A549 treated with GW870086 at 1 μM for 4 hours (cell line): ENCODE measurements at places on chromosomes 16 and 17. TPM values are rescaled to one million over a fixed set of nuclear protein-coding genes. Genes with fewer than 3 reads are reported as not detected.

The EVI2B gene
- total RNA-seq: 0.10 TPM in 1 of 5 replicates, not detected in the others

The TNFRSF13B gene
- not detected in 5 replicates for total RNA-seq

The CCDC78 gene
- 4.2 to 7.7 TPM (median 5.6 TPM) in 5 replicates for total RNA-seq

The HASPIN gene
- total RNA-seq: 12.9 to 15.5 TPM (median 13.7 TPM) in 5 replicates

The OGFOD3 gene
- 18.1 to 26.4 TPM (median 24.5 TPM) in 5 replicates for total RNA-seq

The STH gene
- total RNA-seq: not detected in 5 replicates

The ZNF205 gene
- 10.8 to 15.4 TPM (median 14.6 TPM) in 5 replicates for total RNA-seq

The TTYH2 gene
- 1.9 to 2.3 TPM (median 2.1 TPM) in 5 replicates for total RNA-seq

The PLXDC1 gene
- 0.05 to 0.43 TPM (median 0.10 TPM) in 5 replicates for total RNA-seq

The MYH8 gene
- not detected in 5 replicates for total RNA-seq

The CCL23 gene
- total RNA-seq: not detected in 5 replicates

The GAS2L2 gene
- total RNA-seq: 0.07 to 0.12 TPM (median 0.09 TPM) in 3 of 5 replicates, not detected in the others

The FZD2 gene
- 26.0 to 31.3 TPM (median 27.9 TPM) in 5 replicates for total RNA-seq

The IL34 gene
- 0.44 to 0.85 TPM (median 0.45 TPM) in 5 replicates for total RNA-seq

The SLC47A2 gene
- 0.03 to 0.10 TPM (median 0.08 TPM) in 4 of 5 replicates, not detected in the other for total RNA-seq

The KRT31 gene
- total RNA-seq: 0.08 TPM in 1 of 5 replicates, not detected in the others

The GRIN2A gene
- total RNA-seq: 0.02 TPM in 3 of 5 replicates, not detected in the others

The IRX5 gene
- total RNA-seq: 1.4 to 2.2 TPM (median 1.9 TPM) in 5 replicates

The CLDN9 gene
- total RNA-seq: 0.23 to 0.48 TPM (median 0.29 TPM) in 5 replicates

The CMTM4 gene
- 21.4 to 37.1 TPM (median 32.7 TPM) in 5 replicates for total RNA-seq

The CHST4 gene
- total RNA-seq: 0.08 TPM in 1 of 5 replicates, not detected in the others

The CSNK2A2 gene
- 49.0 to 61.7 TPM (median 53.8 TPM) in 5 replicates for total RNA-seq

The KRT39 gene
- total RNA-seq: not detected in 5 replicates

The HP gene
- total RNA-seq: 0.11 TPM in 1 of 5 replicates, not detected in the others

The AOC3 gene
- total RNA-seq: 1.1 to 2.2 TPM (median 1.4 TPM) in 5 replicates

The TMC7 gene
- 6.6 to 9.5 TPM (median 8.3 TPM) in 5 replicates for total RNA-seq

The SLC5A10 gene
- 0.14 to 0.36 TPM (median 0.26 TPM) in 5 replicates for total RNA-seq

The HSD17B2 gene
- 0.11 to 0.25 TPM (median 0.12 TPM) in 3 of 5 replicates, not detected in the others for total RNA-seq

The MT4 gene
- not detected in 5 replicates for total RNA-seq

The NOL11 gene
- 71.8 to 84.9 TPM (median 80.5 TPM) in 5 replicates for total RNA-seq

The TBC1D3B gene
- 2.4 to 3.3 TPM (median 3.0 TPM) in 5 replicates for total RNA-seq

The IRF8 gene
- 0.35 to 0.69 TPM (median 0.53 TPM) in 5 replicates for total RNA-seq

The FOXL1 gene
- total RNA-seq: 0.83 to 2.3 TPM (median 0.97 TPM) in 5 replicates
